ENCODE measurements at places on chromosomes 11 and 22. TPM values are rescaled to one million over a fixed set of nuclear protein-coding genes. Genes with fewer than 3 reads are reported as not detected.

DNA sequence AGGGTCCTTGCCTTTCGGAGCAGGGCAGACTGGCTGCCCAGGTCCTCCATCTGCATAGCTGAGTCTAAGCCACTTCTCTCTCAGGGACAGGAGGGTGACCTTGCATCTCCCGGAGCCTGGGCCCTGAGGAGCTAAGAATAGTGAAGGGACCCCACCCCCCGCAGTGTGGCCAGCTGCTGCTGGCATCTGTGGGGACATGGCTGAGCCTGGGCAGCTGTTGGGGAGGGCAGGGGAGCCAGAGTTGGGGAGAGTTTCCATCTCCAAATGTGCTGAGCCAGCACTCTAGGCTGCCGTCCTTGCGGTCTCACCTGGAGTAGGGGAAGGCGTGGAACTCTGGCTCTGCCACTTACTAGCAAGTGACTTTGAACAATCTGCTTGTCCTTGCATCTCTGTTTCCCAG is 34.8 kb upstream of the SHISAL1 start:
- DNase-seq = no peak

GRCh38 chr11:125215976-125216375 is 51.4 kb downstream of the PKNOX2 start:
- DNase-seq = no peak

GRCh38 chr22:19974935-19975706 is 33.5 kb upstream of the TXNRD2 start:
- no peak for DNase-seq

DNA sequence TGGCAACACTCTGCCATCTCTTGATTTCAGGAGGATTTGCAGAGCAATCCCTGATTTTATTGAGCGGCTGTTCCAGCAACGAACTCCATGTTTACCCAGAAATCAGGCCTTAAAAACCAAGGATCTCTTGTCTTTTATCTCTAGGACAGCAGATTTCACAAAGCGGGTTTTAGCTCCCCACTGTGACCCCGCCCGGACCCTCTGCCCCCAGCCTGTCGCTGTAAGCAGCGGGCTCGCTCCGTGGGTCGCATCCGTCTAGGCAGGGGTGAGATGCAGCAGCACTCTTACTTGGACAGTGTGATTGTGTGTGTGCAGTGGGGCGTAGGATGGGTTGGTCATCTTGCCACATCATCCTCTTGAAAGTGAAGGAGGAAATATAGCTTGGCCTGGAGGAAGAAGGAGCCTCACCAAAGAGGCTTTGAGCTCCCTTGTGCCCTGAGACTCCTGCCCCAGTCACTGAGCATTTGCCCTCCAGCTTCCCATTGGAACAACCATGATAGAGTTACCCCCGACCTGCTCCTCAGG is 189.2 kb upstream of the TBCEL start:
- DNase-seq = no peak

DNA sequence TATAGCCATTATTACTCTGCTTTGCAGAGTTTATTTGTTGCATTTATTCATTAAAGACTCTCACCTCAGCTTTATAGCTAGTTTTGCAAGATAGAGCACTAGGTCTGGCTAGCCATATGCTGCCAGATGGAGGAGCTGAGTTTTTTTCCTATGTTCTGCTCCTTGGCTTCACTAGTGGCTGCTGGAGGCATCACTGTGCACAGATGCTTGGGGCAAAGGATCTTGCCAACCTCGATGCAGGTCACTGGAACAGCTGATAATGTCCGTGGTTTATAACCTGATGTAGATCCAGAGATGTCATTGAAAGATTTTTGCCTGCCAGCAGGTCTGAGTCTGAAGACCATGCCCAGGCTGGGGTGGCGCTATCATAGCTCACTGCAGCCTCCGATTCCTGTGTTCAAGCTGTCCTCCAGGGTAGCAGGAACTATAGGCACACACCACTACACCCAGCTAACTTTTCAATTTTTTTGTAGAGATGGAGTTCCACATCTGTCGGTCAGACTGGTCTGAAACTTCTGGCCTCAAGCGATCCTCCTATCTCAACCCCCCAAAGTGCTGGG is 63.2 kb downstream of the PACS1 start:
- DNase-seq = no peak

DNA sequence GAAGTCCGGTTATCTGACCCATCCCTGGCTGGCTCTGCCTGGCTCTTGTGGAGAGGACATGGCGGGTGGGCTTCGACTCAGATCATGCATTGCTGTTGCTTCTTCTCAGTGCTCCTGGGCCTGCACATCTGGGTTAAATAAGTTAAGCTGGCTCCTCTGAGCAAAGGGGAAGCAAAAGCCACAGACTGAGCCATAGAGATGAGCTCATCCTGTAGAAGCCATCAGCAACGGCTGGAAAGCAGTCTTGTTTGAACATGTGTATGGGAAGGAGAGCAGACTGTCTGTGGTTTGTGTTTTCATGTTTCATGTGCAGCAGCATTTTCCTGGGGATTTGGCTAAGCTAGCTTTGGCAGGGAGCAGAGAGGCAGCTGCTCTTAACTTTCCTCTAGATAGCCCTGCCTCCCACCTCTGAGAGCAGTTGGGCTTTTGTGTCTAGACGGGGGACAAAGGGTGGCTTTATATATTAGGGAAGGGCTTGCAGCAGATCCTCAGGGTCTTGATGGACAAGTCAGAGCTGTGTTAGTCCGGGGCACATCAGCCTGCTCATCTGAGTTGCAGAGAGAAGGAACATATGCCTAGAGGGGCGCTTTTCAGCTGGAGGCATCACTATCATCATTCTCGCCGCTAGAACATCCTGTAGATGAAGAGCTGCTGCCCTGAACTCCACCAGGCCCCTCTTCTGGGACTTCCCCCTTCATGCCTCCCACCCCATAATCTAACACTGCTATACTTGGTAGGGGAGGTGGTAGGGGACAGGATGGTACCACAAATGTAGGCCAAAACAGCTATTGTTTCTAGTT is 14.9 kb downstream of the DCPS start:
- DNase-seq = no peak

DNA sequence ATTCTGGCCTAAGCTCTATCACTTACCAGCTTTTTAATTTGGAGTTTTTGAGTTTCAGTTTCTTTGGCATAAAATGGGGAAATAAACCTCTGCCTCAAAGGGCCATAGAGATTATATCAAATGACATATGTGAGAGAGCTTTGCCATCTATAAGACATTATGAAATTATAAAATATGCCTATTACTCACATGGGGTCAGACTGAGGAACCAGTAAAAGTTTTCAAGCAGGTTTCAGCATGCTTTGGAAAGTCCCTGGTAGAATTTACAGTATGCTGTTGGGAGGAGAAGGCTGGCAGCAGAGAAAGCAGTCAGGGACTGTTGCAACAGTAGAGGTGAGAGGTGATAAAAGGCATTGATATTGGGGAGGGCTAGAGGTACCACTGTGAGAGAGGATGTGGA is 13.6 kb upstream of the MTNR1B start:
- no peak for DNase-seq

DNA sequence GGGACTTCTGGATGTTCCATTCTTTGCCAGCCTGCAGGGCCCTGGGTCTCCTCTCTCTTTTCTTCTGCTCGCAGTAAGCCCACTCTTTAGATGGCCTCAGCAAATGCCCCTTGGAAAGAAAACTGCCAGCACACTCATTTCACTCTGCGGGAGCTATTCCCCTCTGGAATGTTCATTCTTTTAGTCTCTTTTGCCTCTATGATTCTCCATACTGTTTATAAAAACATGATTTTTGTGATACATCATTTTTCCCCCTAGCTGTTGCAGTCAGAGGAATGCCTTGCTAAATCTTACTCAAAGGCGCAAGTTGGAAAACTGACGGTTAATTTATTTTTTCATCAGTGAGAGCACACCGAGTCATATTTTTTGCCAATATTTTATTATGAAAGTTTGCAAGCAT is 184.9 kb downstream of the SNX19 start:
- no peak for DNase-seq

DNA sequence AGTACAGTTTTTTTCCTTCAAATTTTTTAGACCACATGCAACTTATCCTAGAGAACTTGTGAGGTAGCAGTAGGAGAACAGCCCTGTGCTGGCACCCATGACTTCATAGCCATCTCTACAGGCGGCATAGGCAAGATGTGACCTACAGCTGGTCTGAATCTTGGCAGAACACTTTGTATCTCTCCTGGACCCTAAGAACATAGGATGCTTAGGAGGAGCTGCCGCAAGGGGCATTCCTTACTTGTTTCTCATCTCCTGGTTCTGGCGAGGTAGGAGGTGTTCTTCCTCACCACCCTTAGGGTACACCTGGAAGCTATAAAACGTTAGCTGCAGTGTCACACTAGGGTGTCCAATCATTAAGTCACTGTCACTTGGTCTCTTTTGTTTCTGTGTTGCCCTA is 16.4 kb downstream of the CWC15 start:
- DNase-seq = no peak

DNA sequence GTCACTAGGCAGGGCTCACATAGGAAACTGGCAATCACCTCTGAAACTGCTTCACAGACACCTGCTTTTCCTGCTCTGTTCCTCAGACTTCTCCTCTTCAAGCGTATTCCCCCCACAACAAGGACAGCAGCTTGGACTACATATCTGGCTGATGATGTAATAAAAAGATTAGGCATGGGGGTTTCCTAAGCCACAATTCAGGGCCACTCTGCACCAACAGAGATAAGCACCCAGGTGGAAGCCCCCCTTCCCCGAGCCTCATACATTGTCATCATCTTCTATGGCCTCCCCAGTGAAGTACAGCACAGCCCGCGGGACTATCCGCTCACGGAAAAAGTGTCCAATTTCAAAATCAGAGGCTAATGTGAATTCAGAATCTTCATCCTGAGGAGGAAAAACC is 25.0 kb upstream of the PHLDA2 start:
- no peak for DNase-seq

DNA sequence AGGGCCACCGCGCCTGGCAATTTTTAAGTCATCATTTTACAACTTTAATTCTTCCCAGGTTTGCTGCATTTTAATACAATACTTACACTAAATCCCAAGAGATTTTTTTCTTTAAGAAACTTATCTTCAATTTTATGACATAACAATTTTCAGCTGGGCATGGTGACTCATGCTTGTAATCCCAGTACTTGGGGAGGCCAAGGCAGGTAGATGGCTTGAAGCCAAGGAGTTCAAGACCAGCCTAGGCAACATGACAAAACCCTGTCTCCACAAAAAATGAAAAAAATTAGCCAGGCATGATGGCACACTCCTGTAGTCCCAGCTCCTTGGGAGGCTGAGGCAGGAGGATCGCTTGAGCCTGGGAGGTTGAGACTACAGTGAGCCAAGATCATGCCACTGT is 38.8 kb downstream of the CLDN25 start:
- DNase-seq = no peak

DNA sequence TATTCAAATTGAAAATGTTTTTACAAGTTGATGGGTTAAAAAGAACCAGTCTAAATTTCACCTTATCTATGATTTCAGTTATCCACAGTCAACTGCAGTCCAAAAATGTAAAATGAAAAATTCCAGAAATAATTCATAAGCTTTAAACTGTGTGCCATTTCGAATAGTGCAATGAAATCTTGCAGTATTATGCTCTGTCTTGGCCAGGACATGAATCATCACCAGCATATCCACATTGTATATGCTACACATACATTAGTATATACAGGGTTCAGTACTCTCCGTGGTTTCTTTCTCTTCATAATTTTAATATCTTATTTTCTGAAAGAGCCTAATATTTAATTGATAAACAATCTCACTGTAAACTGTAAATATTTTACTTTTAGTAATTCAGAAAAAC is 45.9 kb downstream of the ARHGAP32 start:
- DNase-seq = no peak

Gene TYR
- not detected for total RNA-seq

Gene LIF
- 34.4 TPM for total RNA-seq

Gene FGF19
- total RNA-seq = not detected

Gene UBQLN3
- total RNA-seq = not detected

Gene PEX26
- total RNA-seq = 21.9 TPM

Gene KREMEN1
- 2.2 TPM for total RNA-seq

Gene SLC17A6
- not detected for total RNA-seq
